Activated T-helper 17 cell treated with anti-CD3 and anti-CD28 coated beads, Interleukin-2, amount 50 U/mL, for 72 hours (primary cell): ENCODE measurements at places on chromosomes 7 and 10. TPM values are rescaled to one million over a fixed set of nuclear protein-coding genes. Genes with fewer than 3 reads are reported as not detected.

Gene OIT3
- not detected for total RNA-seq

Gene UFSP1
- total RNA-seq = 3.2 TPM

Gene GCK
- 0.58 TPM for total RNA-seq

Gene TMEM184A
- total RNA-seq = not detected

Gene CCL26
- total RNA-seq = not detected

Gene ENKUR
- total RNA-seq = 0.45 TPM

Gene ARID5B
- total RNA-seq = 65.5 TPM

Gene PTPRN2
- 1.4 TPM for total RNA-seq

Gene TUBAL3
- not detected for total RNA-seq

Gene IKZF1
- total RNA-seq = 343 TPM

Gene ZNF853
- 0.22 TPM for total RNA-seq
